Peyer's patch (tissue), 4 donors: ENCODE measurements at places on chromosomes 1 and 21. TPM values are rescaled to one million over a fixed set of nuclear protein-coding genes. Genes with fewer than 3 reads are reported as not detected.

DNA sequence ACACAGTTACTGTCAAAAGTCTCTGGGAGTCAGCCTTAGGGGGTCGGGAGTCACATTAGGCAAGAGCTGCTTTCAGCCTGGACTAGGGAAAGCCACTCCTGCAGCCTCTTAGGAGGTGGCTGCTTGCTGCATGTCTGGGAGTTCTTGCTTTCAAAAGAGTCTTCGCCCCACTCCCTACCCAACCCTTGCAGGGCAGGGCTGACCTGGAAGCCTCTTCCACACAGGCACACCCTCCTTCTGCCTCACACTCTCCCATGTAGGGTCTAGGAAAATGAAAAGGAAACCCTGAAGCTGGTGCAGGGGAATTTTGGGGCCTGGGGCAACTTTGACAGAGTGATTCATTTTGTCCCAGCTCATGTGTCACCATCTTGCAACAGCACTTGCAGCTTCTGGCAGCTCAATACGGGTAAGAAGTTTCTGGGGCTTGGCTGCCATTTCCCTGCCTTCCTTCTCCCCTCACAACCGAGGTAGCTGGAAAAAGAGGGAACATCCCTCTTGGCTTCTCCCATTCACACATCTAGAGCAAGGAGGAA is 37.3 kb downstream of the KCND3 start:
- no peak for DNase-seq

The CRYBG2 gene
- total RNA-seq, result 51.8 TPM

DNA sequence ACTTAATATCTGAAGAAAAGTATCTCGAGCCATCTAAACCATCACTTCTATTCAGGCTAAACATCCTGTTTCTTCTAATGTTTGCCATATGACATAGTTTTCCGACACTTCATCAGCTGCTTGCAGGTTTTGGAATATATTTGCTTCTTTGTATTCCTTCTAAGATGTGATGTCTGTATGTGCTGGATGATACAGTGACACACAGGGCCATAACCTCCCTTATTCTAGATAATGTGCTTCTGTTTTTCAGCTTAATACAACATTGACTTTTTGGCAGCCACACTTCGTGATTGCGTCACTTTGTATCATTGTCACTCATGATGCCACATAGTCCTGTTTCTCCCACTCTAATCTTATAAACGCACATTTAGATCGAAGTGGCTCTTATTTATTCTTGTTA is 156.3 kb downstream of the CRB1 start:
- DNase-seq, result no peak

The TNFRSF4 gene
- not detected for total RNA-seq

- no peak for DNase-seq
Observed at GRCh38 chr1:18900303-18900841, 2.0 kb downstream of the ALDH4A1 start.

The ITGB3BP gene
- 42.9 TPM for total RNA-seq

DNA sequence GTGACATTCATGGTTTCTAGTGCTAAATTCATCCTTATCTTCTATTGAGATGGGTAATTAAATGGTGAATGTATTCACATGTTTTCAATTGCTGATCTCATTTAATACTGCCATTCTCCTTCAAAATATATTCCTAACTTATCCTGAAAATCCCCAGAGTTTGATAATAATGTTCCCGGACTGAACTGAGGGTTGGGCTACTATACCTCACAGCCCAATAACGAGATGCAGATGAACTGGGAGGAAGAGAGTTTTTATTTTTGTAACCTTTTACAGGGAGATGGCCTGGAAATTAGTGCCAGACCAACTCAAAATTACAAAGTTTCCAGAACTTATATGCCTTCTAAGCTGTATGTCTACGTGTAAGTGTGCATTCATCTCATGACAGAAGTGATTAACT is 210.8 kb downstream of the APP start:
- DNase-seq, result no peak

GRCh38 chr1:246794048-246794827 is 70.0 kb downstream of the SCCPDH start:
- DNase-seq, result no peak

The TOR1AIP1 gene
- total RNA-seq, result 24.7 TPM

The S100A5 gene
- not detected for total RNA-seq

The ILF2 gene
- total RNA-seq, result 67.7 TPM

DNA sequence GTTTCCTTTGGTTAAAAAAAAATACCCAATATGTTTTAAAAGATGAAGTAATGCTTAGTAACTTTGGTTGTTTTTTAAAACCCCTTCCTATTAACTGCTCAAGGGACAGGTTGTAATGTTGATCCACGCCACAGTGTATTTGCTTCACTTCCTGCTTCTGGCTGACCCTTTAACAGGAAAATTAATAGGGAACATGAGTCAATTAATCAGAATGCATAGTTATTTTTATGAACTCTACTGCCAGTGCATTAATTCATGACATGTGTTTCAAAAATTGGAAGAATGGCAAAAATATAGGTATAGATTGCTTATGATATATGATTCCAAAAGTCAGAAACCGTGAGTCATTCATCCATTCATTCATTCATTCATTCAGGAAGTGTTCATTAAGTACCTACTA is 204.8 kb downstream of the SETD4 start:
- no peak for DNase-seq

GRCh38 chr1:109024646-109025045 is 17.3 kb downstream of the WDR47 start:
- DNase-seq, result no peak

The VCAM1 gene
- total RNA-seq, result 4.3 TPM
